ENCODE measurements at places on chromosomes 6 and 20.

DNA sequence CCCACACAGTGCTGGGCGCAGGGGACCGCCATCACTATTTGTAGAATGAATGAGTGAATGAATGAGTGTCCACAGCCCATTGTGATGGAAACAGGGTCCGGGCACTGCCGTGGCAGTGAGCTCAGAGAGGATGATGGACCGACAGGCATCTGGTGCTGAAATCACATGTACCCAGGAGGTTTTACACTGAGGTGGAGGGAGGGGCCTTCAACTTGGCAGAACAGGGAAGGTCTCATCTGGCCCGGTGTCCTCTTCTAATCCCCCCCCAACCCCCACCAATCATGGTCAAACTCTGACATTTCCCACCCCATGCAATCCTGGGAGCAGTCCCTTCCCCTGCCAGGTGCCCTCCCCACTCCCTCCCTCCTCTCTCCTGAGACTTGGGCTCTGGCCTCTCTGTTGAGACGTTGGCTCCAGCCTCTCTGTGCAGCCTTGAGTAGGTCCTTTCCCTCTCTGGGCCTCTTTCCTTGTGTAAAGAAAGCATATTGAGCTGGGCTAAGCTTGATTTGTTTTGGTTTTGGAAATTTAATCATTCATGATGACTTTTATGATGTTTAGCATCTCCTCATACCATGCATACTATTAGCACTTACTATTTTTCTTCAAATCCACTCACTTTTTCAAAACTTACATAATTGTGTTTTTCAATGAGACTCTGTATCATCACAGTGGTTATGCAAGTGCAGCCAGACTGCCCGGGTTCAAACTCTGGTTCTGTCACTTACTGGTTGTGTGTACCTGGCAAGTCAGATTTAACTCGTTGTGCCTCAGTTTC is 10.8 kb downstream of the KIAA1755 start:
- no peak for DNase-seq

- no peak for DNase-seq
Measured at GRCh38 chr20:2135013-2135412, 33.4 kb downstream of the STK35 start.

GRCh38 chr20:8812817-8813216 is 256.1 kb upstream of the PLCB4 start:
- no peak for DNase-seq

GRCh38 chr20:4681401-4681800 is 40.3 kb upstream of the PRND start:
- no peak for DNase-seq

- DNase-seq, result no peak
Measured at GRCh38 chr6:25392372-25392771, 113.2 kb downstream of the CARMIL1 start.

- DNase-seq, result no peak
Measured at GRCh38 chr6:22442826-22443225, 126.5 kb upstream of the HDGFL1 start.

GRCh38 chr20:16898433-16898832 is 150.3 kb downstream of the OTOR start:
- DNase-seq, result no peak

- no peak for DNase-seq
Measured at GRCh38 chr6:159946912-159947311, 22.0 kb upstream of the IGF2R start.

- DNase-seq, result no peak
Measured at GRCh38 chr20:14877301-14878028, 540.1 kb upstream of the FLRT3 start.

GRCh38 chr6:43058531-43058930 is 703 bp downstream of the MRPL2 start:
- no peak for DNase-seq

DNA sequence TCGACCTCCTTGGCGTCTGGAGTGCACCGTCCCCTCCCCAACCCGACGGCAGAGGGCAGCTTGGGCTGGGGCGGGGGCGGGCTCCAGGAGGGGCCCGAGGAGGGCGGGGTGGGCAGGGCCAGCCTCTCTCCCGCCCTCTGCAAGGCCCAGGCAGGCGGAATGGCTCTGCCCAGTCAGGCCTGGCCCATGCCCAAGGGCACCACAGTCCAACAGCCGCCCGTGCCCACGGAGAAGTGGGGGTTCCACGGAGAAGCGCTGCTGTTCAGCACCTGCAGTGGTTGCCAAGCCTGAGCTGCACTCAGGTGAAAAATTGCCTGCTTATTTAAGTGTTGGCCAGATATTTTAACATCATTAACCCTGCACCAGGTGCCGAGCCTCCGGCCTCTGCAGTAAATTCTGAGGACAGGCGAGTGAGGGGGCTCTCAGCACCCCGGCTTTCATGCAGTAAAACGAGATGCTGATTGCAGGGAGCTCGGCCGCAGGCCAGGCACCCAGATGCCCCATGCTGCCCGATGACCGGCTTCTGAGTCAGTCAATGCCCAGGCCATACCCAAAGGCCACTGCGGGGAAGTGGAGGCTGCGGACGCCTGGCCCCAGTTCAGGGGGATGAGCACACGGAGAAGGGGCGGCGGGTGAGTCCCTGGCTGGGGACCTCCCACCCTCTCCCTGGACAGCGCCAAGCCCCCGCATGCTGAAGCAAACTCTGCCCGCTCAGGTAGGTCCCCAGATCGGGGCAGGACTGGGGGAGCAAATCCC is at the start of gene SRMS:
Gene SRMS (minus strand): TSS at position 25 of the 756 bp plus-strand sequence. CDS start 286 bp downstream, outside the sequence.
- DNase-seq, result peak; percentile 34

DNA sequence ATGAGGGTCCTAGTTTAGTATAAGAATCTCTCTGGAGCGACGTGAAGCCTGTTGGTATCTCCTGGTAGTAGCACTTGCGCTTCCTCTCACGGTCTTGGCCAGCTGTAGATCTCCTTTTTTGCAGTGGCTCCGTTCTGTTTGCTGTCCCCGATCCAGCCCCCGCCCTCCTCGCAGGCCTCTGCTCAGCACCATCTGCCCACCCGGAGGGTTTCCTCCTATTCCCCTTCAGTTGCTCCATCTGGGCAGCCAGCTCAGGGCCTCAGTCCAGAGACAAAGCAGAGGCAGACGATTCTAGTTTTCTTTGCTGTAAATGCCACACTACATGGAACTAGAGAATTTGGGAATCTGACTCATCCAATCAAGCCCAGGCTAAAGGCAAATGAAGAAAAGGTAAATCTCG is 126.6 kb downstream of the TIAM2 start:
- no peak for DNase-seq

- no peak for DNase-seq
Measured at GRCh38 chr6:56695702-56696101, 53.0 kb upstream of the DST start.

DNA sequence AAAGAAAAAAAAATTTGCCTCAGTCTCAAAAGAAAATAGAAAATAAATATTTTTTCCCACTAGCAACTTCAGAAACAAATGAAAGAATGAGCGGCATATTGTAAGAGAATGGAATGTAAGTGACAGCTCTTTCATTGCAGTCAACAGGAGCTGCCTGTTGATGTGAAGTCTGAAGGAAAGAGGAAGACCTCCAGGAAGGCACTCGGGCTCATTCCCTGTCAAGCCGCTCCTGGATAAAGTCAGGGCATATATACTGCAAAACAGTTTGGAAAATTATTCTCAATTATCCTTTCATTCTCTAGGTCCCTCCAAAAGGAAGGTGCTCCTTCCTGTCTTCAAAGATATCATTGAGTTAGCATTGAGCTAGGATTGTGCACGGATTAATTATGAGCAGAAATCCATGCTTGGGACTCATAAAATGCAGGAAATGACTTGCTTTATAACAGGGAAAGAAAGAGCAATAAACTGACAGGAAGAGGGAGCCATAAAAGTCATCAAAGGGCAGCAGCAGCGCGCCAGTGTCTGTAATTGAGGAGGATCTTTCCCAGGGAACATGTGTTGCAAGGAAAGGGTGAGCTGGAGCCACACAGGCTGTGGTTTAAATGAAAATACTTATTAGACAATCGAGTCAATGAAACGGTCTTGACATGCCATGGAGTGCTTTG is 218.2 kb downstream of the C6orf118 start:
- peak; percentile 5 for DNase-seq

- no peak for DNase-seq
Measured at GRCh38 chr20:13286052-13286451, 65.0 kb downstream of the ISM1 start.

- DNase-seq, result no peak
Measured at GRCh38 chr6:52142556-52142955, 43.6 kb upstream of the IL17A start.

DNA sequence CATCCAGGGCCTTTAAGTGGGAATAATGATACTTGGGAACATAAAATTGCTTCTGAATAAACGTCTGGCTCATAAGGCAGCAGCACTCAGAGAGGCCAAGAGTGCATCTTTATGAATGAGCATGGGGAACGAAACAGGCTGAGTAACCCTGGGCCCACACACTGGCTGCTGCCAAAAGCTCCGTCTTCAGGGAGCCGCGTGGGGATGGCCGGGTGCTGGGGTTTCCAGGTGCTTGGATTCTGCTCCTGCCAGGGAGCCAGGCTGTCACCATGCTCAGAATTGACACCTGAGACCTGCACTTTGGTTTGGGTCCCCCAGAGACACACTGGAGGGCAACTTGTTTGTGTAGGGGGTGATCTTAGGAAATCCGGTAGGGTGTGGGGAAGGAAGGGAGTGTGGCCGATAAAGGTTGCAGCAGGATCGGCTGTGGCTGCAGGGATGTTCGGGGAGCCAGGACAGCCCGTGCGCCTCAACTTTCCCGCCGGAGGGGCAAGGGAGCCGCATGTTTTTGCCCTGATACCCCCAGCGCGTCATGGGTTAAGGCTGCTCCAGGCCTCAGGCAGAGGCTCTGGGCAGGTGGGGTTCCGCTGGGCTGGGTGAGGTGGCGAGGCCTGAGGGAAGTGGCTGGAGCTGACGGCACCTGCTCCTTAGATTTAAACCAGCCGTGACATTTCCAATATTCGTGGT is 101.8 kb downstream of the YTHDF1 start:
- no peak for DNase-seq

GRCh38 chr6:52098721-52099120 is 11.3 kb upstream of the PKHD1 start:
- DNase-seq, result no peak

GRCh38 chr6:75819776-75820487 is 70.9 kb downstream of the MYO6 start:
- no peak for DNase-seq

DNA sequence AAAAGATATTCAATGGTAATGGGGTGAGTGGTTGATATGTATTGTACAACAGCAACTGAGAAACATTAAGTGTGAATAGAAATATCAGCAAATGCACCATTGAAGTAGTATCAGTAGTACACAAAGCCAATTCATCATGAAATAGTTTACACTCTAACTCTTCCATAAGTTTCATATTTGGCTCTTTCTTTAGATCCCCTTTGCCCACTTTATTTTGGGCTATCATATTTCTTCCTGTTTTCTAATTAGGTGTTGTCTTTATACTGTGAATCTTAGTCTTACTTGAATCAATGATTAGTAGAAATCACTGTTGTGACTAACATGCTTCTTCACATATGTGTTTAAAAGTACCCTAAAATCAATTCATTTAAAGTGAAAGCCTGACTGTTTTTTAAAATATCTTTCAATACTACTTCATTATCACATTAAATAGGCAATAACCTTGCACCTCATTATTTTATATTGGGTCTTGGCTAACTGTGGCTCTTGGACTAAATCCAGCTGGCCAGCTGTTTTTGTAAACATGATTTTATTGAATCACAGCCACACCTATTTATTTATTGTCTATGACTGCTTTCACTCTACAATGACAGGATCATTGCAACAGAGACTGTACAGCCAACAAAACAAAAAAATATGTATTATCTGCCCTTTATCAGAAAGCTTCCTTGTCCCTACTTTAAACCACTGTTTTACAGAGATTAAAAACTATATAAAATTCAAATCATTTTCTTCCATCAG is 38.9 kb downstream of the EYS start:
- DNase-seq, result peak; percentile 12

DNA sequence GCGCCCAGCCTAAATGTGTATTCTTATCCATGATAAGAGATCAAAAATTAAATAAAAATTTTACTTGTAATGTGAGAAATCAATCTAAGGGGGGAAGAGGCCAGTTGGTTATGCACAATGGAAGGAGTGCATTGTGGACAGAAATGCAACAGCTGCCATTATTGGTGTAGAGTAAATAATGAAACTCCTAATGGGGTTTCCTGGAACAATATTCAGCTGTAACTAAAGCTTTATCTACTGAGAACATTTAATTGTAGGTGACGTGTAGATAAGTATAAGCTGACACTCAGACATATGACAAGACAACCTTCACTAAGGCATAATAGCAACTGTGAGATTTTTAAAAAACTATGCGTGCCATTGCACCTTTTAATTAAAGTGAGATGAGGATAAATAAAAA is 71.4 kb downstream of the CEP57L1 start:
- DNase-seq, result no peak

DNA sequence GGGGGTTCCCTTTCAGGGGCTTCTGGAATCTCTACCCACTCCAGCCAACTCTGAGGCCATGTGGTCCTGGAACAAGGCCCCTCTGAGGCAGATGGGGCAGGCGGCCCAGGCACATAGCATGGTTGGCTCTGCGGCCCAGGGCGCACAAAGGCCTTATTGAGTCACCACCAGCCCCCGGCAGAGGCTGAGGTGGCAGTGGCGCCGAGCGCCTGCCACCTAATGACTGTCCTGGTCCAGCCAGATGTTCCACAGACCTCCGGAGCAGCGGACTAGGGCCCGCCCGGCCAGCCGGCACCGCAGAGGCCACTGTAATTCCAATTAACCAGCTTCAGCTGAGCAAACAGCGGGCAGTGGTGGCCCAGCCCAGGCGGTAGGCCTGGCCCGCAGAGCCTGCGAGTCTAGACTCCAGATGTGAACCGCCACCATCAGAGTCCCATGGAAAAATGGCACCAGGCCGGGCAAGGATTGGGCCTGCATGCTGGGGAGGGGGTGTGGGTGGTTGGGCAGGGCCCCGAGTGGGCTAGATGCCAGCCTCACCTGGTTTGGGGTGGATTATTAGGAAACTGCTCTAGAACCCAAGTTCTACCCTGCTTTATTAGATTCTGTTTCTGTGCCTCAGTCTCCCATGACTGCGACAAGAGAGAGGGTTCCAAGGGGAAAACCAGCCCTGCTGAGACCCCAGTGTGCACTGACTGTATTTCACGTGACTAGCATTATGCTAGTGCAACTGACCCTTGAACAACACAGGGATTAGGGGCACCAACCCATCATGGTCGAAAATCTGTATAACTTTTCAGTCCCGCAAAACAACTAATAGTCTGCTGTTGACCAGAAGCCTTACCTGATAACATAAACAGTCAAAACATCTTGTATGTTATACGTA is 34.1 kb upstream of the ID1 start:
- no peak for DNase-seq

- DNase-seq, result no peak
Measured at GRCh38 chr6:151110576-151110905, 129.2 kb upstream of the AKAP12 start.

- peak; percentile 24 for DNase-seq
Measured at GRCh38 chr6:141562851-141563763, 569.6 kb upstream of the GJE1 start.

Measured in left colon (tissue), 2 donors.